OCI-LY7 (cell line): ENCODE measurements at places on chromosomes 6 and 20.
A peak's percentile ranks its signal among the peaks of the same experiment; 100 is the strongest.

GRCh38 chr6:111625099-111625416, 19.4 kb upstream of the TRAF3IP2 start:
- no peak for DNase-seq

- DNase-seq: no peak
Measured at GRCh38 chr20:47672886-47673670, 112.2 kb downstream of the SULF2 start.

DNA sequence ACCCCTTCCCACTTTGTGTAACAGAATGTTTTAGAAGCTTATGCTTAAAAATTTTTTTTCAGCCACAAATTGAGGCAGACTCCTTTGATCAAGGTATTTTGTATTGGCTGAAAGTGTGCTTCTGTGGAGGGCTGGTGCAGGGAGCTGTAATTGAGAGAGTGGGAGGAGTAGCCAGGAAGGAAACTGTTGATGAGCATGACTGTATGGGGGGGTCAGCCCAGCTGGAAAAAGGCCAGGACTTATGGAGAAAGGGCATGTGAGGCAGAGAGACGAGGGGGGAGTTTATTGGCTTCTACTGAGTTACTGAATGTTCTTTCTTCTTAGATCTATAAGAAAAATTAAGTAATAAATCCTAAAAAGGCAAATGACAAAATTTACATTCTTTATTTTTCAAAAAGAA, 13.4 kb downstream of the RFPL4B start:
- no peak for DNase-seq

DNA sequence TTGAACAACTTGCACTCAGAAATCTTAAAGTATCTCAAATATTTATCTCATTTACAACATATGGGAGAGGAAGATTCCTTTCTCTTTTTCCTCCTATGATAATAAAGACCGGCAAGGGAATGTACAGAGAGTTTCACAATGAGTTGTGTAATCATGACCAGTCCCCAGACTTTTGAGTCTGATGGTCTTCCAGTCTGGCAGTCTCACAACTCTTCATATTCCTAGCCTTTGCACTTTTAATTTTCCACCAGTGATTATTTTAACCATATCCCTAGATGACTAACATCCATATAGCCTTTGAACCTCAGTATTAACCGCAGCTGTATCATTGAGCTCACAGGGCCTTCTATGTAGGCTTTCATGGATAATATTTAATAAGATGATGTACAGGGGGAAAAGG, 278.5 kb downstream of the KHDC1L start:
- DNase-seq: no peak

GRCh38 chr6:34570066-34570833, 14.1 kb upstream of the SPDEF start:
- no peak for DNase-seq

GRCh38 chr20:49964964-49965780, 17.6 kb upstream of the SNAI1 start:
- peak; percentile 57 for DNase-seq

GRCh38 chr20:54179946-54180345, 6.2 kb upstream of the CYP24A1 start:
- no peak for DNase-seq

- peak; percentile 71 for DNase-seq
Measured at GRCh38 chr20:38805958-38806854, 709 bp downstream of the PPP1R16B start.

DNA sequence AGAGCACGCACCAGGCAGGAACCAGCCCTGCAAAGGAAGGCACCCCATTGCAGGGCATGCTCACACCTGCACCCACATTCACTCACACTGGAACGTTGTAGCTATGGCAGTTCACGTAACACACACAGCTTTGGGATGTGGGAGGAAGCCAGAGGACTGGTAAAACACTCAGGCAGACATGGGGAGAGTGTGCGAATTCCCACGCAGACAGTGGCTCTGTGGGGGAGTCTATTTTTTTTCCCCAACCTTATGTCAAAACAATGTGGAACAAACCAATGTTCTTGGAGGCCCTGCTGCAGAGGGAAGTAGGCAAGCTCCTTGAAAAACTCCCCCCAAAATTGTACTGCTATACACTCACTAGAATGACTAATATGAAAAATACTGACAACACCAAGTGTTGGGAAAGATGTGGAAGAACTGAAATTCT, 91.0 kb downstream of the PPP1R14C start:
- no peak for DNase-seq

DNA sequence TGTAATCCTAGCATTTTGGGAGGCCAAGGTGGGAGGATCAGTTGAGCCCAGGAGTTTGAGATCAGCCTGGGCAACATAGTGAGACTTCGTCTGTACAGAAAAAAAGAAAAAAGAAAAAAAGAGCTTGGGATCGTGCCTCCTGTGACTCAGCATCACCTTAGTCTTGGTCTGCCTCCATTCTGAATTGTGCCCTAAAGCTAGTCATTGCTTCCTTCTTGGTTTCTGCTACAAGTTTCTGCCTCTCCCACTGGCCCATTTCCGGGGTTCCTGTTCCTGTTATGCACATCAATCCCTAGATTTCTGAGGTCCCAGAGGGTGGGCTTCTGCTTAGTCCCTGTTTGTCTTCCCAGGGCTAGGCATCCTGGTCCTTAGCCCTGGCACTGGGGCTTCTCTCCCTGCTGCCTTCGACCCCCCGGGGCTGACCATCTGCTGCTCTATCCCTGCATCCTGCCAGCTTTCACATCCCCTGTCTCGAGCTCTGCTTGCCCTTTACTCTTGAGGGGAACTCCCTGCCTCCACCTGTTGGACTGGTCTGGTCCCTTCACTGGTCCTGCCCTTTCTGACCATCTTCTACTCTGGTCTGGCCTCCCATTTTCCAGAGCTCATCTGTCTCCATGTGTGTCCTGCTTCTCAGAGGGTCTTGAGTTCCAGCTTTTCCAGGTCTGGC, 77.5 kb upstream of the ESR1 start:
- DNase-seq: no peak

GRCh38 chr6:1325461-1326309, 13.8 kb downstream of the FOXQ1 start:
- DNase-seq: no peak

DNA sequence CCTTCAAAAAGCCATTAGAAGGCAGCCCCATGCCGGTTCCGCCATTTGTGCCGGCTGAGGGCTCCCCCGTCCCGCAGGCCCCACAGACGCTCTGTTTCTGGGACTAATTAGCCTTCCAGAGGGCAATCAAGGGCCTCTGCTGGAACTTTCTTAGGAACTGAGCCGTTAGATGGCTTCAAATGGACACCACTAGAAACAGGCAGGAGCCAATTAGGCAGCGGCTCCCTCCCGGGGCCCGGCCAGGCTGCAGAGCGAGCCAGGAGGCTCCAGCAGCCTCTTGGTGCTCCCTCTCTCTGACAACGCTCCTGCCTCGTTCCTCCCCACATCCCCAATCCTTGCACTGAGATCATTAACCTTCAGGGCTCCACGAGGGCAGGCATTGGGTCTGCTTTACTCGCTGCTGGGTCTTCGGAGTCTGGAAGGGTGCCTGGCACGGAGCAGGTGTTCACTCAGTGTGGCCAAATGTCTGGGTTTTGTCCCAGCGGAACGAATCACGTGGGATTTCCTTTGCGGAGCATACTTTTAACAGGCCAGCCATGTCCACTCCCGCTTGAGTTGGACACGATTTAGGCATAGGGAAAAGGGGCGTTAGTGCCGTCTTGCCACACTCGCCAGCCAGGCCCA, 98.3 kb downstream of the TMEM242 start:
- no peak for DNase-seq

- no peak for DNase-seq
Measured at GRCh38 chr6:106535012-106535411, 94.3 kb downstream of the RTN4IP1 start.

- DNase-seq: no peak
Measured at GRCh38 chr6:157962601-157963302, 18.9 kb upstream of the SYNJ2 start.

DNA sequence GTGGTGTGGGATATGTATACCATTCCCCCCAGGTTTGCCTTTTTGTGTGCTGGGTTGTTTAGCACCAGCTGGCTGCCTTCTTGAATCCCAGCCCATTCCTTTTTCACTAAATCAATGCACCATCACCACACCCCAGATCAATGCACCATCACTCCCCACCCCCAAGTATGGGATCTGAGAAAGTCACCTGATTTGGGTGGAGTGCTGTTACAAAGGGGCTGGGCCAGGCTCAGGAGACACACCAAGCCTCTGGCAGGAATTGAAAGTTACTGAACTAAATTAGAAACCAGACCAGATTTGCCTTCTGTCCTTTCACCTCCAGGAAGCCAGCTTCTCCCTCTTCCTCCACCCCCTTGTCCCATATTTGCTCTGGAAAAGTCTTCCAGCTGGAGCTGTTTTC, 19.6 kb upstream of the PKHD1 start:
- DNase-seq: no peak

DNA sequence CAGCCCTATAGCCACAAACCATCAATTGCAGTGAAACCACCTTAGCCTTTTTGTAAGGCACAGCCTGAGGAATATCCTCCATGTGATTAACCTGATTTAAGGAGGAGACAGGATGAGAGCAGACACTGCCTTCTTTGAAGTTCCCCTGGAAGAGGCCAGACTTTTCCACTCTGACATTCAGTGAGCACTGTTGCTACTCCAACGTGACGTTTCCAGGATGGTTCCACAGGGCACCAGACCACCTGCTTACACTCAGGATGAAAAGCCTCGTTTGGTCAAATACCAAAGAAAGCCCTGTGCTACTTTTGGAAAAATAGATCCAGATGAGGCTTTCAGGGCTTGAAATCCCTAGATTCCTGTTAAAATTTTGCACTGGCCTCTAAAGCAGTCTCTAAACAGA, 1102.1 kb upstream of the FLRT3 start:
- DNase-seq: no peak

GRCh38 chr20:38471987-38472512, 593 bp upstream of the RALGAPB start:
- DNase-seq: no peak

- peak; percentile 40 for DNase-seq
Measured at GRCh38 chr6:111011360-111012142, 29.7 kb downstream of the RPF2 start.

- no peak for DNase-seq
Measured at GRCh38 chr20:25424536-25424935, 17.1 kb downstream of the GINS1 start.

GRCh38 chr20:47785854-47786764, 828 bp upstream of the SULF2 start:
- no peak for DNase-seq

GRCh38 chr6:7343546-7344475, 30.8 kb upstream of the SSR1 start:
- DNase-seq: no peak

DNA sequence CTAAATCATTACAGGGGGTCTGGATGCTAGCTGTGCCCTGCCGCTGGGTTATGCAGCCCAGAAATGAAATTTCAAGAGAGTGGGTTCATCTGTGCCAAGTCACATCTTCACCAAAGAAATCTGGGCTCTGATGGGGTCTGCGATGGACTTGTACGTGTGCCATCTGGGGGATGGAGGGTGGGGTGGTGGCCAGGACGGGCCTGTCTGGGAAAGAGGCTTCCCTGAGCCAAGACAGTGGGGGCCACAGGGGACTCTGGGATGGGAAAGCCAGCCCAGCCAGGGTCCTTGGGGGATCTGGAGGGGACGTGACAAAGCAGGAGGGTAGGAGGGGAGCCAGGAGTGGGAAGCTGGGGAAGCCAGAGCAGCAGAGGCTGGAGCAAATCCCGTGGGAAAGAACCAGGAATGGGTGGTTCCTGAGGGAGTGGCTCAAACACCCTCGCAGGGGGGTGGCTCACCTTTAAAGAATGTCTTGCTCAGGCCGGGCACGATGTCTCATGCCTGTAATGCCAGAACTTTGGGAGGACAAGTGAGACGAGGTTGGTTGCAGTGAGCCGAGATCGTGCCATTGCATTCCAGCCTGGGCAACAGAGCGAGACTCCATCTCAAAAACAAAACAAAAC, 36.3 kb upstream of the SULF2 start:
- no peak for DNase-seq

- DNase-seq: no peak
Measured at GRCh38 chr20:50879649-50880550, 51.3 kb downstream of the ADNP start.

GRCh38 chr6:110054664-110055386, 76.7 kb downstream of the GPR6 start:
- DNase-seq: no peak

DNA sequence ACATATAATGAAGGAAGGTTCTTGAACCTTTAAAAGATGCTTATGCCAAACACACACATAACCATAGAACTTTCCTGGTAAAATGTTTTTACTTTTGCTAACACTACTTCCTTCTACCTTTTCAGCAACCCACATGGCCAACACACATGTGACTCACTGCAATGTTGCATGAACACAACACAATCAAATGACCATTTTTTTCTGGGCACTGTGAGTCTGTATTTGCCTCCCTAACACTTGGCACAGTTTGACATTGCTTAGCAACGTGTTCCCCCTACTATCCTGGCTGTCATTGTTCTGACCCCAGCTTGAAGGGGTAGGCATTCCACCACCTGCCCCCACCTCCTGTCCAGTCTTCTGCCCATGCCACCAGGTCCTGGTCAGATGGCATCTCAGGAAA, 204.8 kb upstream of the PRND start:
- no peak for DNase-seq

DNA sequence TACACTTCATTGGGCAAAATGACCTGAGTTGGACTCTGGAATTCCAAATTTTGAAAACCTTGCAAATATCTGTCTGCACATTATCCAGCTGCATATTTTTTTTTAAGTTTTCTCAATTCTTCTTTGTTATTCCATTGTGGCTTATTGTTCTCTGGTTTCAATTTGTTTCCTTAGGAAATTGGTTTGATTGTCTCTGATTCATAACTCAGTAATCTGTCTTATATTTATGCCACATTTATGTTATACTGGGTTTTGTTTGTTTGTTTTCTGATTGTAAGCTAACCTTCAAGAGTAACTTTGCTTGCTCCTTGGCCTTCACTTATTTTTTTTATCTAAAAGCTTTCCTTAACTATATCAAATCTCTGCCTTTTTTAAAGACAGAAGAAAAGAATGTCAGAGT, 193.3 kb upstream of the PLCB4 start:
- no peak for DNase-seq

GRCh38 chr6:148501178-148501590, 158.5 kb downstream of the SASH1 start:
- no peak for DNase-seq

- no peak for DNase-seq
Measured at GRCh38 chr6:162069995-162070394, 657.6 kb downstream of the PRKN start.

DNA sequence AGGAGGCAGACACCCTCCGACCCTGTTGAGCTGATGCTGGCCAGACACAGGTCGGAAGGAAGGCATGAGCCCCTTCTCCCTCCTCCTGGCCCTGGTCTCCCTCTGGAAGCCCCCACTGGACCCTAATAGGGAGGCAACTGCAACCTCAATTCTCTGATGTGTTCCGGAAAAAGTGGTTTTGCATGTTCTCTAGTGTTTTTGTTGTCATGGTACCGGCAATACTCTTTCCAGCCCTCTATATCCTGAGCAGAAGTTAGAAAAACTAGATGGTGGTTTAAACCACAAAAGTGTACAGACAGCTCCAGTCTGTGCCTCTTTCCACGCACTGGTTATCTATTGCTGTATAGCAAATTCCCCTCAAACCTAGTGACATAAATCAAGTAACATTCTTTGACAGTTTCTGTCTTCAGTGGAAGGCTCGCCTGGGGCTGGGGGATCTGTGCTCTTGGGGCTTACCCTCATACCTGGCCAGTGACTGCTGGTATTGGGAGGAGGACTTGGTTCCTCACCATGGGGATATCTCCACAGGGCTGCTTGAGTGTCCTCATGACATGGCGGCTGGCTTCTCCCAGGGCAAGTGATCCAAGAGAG, 37.0 kb downstream of the SYTL3 start:
- no peak for DNase-seq

- peak; percentile 1 for DNase-seq
Measured at GRCh38 chr6:93424303-93425064, 5.1 kb upstream of the EPHA7 start.
